Fibroblast of the aortic adventitia (primary cell): ENCODE measurements at places on chromosomes 2 and 18. TPM values are rescaled to one million over a fixed set of nuclear protein-coding genes. Genes with fewer than 3 reads are reported as not detected.

DNA sequence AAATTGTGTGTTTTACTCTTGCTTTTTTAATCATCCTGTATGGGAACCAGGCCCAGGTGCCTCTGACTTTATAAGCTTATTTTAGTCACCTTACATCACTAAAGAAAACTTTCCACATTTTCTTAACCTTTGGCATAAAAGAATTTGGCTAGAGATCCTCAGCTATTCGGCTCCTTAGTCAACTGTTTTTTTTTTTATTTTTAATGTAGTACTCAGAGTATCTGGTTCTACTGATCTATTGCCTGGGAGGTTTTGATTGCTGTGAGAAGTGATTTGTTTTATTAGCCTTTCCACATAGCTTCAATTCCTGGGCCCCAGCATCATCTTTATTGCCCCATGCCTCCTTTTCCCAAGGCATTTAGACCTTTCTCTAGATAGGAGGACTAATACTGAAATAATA lies 121.0 kb downstream of the MYO1B start:
- DNase-seq: peak; percentile 81

Gene MOGAT1
- not detected in 2 replicates for total RNA-seq

Gene TTN
- total RNA-seq: 0.16 and 5.5 TPM in 2 replicates

DNA sequence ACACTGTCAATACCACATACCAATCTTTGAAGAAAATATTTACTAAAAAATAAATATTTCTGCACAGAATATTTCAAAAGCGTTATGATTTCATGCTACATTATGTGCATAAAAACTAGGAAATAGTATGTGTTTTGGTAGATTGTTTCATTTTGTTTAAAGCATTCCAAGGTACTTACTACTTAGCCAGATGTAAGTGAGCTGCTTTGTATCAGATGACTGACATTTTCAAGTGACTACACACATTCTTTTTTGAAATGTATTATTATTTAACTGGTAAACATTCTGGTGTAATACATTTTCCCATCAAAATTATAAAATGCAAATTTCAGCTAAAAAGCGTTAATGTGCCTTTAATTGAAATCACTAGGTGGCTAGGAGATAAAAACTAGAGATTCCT lies 21.5 kb downstream of the GCA start:
- no peak for DNase-seq

DNA sequence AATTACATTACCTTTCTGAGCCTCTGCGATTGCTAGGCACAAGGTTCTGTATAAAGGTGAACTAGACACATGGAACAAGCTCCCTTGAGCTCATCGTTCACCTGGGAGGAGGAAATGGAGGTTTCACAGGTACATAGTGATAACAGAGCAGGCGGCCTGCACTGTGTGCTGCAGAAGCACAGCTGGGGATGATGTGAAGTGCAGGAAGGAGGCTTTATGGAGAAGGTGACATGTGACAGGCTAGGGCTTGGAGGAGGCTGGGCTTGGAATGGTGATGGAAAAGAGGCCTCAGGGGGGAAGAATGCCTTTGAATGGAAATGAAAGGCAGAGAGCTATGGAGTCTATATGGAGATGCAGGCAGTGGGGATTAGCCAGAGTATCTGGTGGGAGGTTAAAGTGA lies 22.9 kb downstream of the MARCHF4 start:
- DNase-seq: no peak
